ENCODE measurements at places on chromosomes 2 and 18.

- no peak for DNase-seq
These were observed 54.0 kb upstream of the SPP2 start for GRCh38 chr2:233996461-233996860.

GRCh38 chr2:239679755-239680154 is 278.9 kb upstream of the HDAC4 start:
- no peak for DNase-seq

- no peak for DNase-seq
These were observed 38.0 kb upstream of the CYP20A1 start for GRCh38 chr2:203200866-203201265.

DNA sequence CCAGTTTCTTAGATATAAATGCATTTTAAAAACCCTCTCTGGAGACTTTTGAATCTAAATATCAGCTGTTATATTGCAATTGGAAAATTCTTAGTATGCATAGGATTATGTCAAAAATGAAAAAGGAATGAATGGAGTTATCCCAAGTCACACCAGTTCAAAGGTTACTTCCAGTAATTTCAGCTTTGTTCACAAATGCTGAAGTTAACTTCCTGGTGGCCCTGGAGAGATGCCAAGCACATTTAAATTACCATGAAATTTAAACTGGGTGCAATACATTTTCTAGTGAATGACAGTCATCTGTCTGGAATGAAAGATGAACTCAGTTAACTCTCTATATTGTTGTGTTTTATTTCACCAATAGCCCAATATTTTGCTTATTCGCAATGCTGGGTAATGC is 753.9 kb downstream of the SUCLG1 start:
- no peak for DNase-seq

DNA sequence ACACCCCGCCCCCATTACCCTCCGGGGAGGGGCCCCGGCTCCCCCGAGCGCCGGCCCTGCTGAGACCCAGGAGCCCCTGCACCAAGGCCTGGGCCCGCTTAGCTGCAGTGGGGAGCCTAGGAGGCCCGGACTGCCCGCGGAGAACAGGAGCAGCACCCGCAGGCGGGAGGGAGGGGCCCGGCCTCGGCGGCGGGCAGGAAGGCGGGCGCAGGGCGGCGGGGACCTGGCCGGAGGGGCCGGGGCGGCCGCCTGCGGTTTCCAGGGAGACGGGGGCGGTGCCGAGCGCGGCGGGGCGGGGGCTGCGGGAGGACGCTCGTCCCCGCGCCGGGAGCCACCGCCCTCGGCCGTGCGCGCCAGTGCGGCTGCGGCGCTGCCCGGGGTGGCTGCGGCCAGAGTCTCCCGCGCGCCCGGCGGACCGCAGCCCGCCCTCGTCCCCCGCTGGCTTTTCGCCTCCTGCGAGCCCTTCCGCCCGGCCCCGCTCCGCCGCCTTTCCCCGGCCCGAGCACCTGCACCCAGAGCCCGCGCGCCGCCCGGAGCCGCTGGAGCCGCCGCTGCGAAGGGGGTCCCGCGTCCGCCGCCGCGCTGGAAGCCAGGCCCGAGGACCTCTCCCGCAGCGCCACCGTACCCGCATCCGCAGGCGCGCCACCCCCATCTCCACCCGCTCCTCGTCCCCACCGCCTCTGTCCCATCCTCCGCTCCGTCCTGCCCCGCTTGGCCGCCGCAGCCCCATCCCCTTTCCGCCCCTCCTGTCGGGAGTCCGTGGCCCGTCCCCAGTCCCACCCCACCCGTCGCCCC is 17.2 kb downstream of the GPC1 start:
- peak; percentile 62 for DNase-seq

DNA sequence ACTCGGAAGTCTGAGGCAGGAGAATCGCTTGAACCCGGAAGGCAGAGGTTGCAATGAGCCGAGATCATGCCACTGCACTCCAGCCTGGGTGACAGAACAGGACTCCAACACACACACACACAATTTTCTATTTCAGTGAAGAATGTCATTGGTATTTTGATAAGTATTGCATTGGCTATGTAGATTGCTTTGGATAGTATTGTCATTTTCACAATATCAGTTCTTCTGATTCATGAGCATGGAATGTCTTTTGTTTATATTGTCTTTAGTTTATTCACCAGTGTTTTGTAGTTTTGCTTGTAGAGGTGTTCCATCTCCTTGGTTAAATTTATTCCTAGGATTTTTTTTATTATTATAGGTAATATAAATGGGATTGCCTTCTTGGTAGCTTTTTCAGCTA is 693.4 kb upstream of the SYT4 start:
- no peak for DNase-seq

DNA sequence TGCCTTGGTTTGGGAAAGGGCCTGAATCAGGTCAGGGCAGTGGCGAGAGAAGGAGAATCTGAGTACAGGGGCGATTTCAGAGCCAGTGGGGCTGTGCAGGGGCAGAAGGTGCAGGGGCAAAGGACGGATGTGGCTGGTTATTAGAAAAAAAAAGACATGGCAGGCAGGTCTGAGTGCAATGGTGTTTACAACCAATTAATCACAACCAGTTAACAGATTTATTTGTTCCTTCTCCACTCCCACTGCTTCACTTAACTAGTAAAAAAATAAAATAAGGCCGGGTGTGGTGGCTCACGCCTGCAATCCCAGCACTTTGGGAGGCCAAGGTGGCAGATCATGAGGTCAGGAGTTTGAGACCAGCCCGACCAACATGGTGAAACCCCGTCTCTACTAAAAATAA is 5.5 kb downstream of the TNFRSF11A start:
- no peak for DNase-seq

GRCh38 chr2:65403529-65403915 is 28.9 kb downstream of the SPRED2 start:
- DNase-seq = no peak
